ENCODE measurements at places on chromosomes 5 and 9.
A peak's percentile ranks its signal among the peaks of the same experiment; 100 is the strongest.

DNA sequence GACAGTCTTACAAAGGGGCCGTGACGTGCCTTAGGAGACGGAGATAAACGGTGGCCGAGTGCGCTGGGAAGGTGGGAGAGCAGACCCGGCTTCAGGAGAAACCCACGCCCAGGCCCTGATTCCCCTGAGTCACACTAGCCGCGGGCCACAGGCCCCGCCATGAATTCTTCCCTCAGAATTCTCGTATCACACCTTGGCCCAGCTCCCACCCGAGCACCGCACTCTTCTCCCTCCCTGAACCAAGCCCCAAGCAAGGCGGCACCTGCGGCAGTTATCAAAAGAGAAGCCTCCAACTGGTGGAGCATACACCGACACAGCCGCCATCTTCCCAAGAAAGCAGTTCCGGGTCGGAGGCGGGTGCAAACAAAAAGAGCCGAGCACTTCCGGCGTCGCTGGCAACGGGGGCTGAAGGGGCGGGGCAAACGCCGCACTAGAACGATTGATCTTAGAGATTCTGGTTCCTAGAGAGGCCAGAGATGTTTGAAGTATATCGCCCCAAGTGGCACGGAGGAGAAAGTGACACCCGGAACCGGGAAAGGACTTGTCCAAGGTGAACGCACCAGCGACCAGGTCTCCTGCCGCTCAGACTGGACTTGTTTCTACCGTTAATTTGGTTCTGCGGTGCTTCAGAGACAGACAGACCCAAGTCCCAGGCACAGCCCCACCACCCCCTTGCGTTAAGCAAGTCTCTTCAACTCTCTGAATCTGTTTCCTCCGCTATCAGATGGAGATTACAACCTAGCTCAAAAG lies at the start of gene PSMB7:
Gene PSMB7, minus strand, starts transcription at position 341 of the 750 bp plus-strand sequence. Its CDS starts 17 bp downstream, at position 324.
- DNase-seq: peak; percentile 94

GRCh38 chr5:58255386-58255785 lies 204.5 kb downstream of the PLK2 start:
- no peak for DNase-seq

DNA sequence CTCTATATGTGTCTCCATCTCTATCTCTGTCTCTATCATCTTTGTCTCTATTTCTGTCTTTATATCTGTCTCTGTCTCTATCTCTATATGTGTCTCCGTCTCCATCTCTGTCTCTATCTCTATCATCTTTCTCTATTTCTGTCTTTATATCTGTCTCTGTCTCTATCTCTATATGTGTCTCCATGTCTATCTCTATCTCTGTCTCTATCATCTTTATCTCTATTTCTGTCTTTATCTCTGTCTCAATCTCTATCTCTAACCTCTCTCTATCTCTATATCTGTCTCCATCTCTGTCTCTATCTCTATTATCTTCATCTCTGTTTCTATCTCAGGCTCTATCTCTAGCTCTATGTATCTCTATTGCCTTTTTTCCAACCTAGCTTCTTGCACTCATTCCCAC lies 37.0 kb downstream of the IRX4 start:
- no peak for DNase-seq

GRCh38 chr5:62287237-62287636 lies 18.8 kb upstream of the KIF2A start:
- DNase-seq: no peak

GRCh38 chr9:106619211-106619610 lies 243.8 kb upstream of the ZNF462 start:
- no peak for DNase-seq

- DNase-seq: no peak
Measured at GRCh38 chr5:122517091-122517490, 205.1 kb downstream of the SNCAIP start.

GRCh38 chr9:74824654-74825053 lies 63.1 kb downstream of the TRPM6 start:
- DNase-seq: no peak

- DNase-seq: no peak
Measured at GRCh38 chr9:89771205-89771604, 166.4 kb downstream of the GADD45G start.

DNA sequence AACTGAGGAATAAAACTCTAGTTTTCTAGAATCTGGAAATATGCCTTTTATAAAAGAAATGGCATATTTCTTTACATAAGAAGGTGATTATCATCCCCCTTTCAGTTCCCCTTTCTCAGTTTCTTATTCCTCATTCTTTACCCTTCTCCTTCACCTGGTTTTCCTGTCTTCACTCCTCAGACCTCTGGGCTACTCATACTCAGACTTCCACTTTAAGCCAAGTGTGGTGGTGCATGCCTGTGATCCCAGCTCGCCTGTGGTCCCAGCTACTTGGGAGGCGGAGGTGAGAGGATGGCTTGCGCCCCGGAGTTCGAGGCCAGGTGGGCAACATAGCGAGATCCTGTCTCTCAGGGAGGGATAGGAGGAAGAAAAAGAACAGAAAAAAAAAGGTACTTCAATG lies 57.2 kb downstream of the RANBP6 start:
- DNase-seq: no peak

DNA sequence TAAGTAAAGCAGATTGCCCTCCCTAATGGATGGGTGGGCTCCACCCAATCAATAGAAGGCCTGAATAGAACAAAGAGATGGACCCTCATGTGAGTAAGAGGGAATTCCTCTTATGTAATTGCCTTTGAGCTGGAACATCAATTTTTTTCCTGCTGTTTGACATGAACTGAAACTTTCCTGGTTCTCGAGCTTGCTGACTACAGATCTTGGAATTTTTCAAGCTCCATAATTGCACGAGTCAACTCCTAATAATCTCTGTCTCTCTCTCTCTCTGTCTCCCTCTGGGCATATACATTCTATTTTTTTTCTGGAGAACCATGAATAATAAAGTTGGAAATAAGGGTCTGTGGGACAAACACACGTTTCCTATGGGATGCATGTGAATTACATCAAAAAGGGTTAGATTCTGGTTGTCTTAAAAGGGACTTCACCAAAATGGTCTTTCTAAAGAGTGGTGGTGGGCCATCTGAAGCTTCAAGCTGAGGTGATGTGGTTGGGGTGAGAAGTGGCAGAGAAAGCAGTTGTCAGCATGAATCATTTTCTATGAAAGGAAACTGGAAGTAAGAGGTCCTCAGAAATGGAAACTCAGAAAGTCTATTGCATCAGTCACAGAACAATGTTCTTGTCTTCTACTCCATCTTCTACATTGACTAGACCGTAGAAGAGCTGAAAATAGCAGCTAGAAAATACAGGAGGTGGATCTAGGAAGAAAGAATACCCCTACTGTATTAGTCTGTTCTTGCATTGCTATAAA lies 47.0 kb upstream of the HOMER1 start:
- no peak for DNase-seq

GRCh38 chr5:133750356-133750755 lies 138.0 kb upstream of the FSTL4 start:
- DNase-seq: no peak

GRCh38 chr9:35861161-35861897 lies 8.9 kb downstream of the OR13J1 start:
- no peak for DNase-seq

GRCh38 chr5:169933616-169934015 lies 46.7 kb downstream of the INSYN2B start:
- DNase-seq: no peak

- no peak for DNase-seq
Measured at GRCh38 chr5:132953710-132954109, 9.7 kb downstream of the AFF4 start.

DNA sequence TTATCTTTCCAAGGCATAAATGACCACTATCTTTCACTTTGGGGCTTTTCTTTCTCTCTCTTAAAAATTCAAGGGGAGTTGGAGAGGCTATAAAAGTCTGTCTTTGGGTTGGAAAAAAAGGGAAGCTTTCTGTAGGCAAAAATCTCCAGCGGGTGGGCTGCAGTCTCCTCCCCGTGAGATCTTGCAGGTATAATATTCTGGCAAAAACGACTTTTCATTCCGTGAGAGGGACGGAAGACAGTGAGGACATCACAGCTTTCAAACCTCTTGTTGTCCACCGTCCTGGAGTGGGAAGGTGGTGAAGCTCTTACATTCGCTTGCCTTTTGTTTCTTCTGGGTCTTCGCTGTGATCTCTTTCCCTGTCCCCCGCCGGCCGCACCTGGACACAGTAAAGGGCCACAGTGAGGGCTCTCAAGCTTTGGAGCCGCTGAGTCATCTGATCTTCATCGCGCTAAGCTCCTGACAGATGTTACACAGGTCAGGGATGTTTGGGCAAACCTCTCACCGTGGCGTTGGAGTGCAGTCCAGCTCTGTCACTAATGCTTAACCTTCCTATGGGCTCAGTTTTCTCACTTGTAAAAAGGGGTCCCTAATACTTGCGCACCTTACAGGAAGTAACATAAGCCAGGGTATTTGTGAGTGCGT lies 61.9 kb upstream of the MEGF10 start:
- no peak for DNase-seq

DNA sequence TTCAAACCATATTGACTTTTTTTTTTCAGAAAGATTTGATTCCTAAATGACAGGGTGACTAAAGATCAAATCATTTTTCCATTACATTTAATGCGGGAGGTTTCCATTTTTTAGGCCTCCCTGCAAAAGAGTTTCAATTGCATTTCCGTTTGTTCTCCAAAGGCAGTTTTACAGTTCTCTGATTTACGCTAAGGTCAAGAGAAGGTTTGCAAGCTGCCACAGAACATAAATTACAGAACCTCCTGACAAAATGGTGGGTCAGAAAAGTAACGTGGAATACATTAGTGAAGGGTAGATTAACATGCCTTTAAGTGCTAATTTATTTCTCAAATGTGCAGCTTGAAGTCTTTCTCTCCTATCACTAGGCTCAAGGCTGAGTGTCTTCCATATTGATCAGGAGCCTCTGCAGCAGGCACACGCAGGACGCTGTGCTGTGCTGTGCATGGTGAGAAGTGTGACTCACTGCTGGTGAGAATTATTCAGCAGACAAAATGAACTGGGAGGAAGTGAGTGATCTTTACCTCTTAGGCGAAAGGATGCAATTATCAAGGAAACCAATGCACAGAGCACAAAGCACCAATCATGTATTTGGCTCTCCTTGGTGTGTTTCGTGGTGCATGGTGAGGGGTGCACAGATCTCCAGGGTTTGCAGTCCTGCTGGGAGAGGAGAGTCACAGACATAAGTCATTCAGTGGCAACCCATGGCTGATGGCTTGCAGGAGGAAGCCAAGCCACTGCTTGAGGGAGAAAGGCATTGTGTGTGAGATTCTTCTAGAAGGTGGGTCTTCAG lies 136.3 kb downstream of the TENT4A start:
- DNase-seq: no peak

DNA sequence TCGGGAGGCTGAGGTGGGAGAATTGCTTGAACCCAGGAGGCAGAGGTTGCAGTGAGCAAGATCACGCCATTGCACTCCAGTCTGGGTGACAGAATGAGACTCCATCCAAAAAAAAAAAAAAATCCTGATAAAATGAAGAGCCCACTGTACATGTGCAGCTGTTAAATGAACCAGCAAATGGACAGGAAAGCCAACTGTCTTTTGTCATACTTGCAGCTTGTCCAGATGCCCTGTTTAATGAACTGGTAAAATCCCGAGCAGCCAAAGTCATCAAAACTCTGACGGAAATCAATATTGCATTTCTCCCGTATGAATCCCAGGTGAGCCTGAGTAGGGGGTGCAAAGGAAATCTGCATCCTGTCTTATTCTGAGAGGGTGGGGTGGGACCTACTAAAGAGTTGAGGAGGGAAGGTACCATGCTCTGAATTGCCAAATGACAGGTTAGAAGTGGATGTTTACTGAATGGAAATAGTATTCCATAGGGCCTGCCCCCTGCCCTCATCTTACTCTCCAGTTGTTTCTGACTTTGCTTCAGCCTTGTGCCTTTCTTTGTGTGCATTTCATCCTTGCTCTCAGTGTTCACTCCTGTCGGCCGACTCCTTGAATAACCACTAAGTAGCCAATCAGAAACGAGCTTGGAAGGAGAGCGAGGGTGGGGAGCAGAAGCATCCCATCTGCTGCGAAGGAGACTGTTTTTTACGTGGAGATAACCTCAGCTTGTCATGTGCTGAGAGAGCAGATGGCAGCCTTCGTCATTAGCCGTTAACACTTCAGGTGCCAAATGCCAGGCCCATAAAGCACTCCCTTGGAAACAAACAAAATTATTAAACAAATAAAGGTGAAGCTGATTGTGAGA lies 45.7 kb upstream of the CFAP157 start:
- no peak for DNase-seq

- DNase-seq: peak; percentile 65
Measured at GRCh38 chr9:98774746-98775145, 21.6 kb downstream of the ANKS6 start.

- DNase-seq: no peak
Measured at GRCh38 chr9:114855488-114855887, 49.6 kb upstream of the TNFSF15 start.

DNA sequence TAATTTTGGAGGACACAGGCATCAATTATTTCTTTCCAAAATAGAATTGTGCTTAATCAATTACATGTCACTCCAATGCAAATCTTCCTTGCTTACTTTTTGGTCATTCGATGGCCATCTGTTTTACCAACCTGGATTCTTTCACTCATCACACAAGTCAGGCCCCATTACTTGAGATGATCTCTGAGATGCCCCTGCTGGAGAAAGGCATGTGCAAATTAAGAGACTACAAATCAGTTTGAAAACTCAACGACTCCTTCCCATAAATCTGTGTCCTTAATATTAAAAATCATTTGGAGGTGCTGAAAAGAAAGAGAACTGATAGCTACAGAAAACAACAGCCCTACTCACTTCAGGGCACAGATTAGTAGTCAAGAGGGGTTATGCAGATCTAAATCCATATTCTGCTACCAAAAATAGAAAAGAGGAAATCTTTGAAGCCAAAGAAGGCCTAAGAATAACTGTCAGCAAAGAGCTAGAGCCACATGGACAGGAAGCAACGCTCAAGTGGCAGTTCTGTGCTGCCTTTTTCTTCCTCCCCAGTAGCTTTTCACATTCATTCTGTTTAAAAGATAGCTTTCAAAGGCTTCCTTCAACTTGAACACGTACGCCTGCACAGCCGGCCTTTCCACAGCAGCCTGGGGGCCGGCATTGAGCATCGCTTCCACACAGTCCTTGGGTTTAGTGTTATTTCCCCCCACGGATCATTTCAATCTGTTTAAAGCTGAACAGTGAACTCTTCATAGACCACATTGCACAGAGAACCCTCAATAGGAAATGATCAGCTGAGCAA lies 79.3 kb upstream of the MAP3K1 start:
- DNase-seq: no peak

DNA sequence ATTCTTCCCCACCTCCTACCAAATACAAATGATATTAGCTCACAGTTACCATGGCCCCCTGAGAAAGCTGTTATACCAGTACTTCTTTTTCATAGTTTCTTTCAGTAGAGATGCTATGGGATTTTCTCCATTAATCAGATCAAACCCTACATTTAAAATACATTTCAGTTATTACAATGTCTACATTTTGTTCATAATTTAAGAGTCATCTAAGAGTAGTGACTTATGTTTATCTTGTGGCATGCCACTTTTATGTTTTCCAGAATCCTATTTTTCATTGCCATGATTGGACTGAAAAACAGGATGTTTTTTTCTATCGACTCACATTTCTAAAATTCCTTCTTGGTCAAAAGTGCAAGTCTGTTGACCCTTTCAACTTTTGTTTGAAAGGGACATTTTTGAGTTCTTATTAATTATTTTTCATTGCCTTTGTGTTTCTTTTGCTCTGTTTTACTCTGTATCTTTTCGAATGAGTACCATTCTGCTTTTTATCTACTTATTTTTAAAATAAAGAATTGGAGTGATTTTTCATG lies 77.4 kb upstream of the ANXA1 start:
- DNase-seq: no peak

All from vagina (tissue), 2 donors.